Stimulated activated CD8-positive, alpha-beta memory T cell treated with anti-CD3 and anti-CD28 coated beads, Interleukin-15, amount 100 ng/mL, for 48 hours (primary cell): ENCODE measurements at places on chromosomes 12 and 14.

- DNase-seq, result no peak
Measured at GRCh38 chr12:26694402-26694801, 138.6 kb downstream of the ITPR2 start.

DNA sequence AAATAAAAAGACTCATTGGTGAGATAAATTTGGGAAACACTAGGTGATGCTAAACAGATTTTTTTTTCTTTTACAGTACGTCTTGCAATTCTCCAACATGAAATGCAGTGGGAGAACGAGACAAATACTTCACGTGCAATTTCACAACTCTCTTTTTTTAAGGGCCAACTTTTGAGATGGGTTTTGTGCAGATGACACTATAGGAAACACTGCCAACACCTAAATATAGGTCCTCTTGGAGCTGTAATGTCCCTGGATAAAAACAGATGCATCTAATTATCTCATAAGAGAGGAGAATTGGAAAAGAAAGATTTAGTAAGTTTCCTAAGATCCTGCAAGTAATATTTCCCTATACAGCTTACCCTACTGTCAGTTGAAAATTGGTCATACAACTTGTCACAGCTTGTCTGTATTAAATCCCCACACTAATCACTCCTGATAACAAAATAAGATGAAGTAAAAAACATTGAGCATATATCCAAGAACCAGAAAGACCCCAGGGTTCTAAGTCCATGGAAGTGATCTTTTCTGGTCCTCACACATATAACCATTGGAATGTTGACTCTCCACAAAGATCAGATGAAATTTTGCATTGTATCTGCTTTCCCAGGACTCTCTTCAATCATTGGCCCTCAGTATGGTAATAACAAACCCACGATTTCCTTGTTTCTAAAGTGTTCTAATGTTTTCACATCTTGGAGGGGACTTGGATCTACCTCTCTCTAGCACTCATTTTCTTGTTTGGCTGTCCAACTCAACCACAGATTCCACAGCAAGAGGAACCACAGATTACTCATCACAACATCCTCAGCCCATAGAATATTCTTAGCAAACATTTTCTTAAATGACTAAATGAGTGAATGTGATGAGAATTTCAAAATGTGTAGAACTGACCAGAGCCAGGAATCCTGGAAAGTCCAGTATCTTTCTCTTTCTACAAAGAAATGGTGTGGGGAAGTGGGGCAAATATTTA lies 769.4 kb upstream of the USP15 start:
- no peak for DNase-seq

DNA sequence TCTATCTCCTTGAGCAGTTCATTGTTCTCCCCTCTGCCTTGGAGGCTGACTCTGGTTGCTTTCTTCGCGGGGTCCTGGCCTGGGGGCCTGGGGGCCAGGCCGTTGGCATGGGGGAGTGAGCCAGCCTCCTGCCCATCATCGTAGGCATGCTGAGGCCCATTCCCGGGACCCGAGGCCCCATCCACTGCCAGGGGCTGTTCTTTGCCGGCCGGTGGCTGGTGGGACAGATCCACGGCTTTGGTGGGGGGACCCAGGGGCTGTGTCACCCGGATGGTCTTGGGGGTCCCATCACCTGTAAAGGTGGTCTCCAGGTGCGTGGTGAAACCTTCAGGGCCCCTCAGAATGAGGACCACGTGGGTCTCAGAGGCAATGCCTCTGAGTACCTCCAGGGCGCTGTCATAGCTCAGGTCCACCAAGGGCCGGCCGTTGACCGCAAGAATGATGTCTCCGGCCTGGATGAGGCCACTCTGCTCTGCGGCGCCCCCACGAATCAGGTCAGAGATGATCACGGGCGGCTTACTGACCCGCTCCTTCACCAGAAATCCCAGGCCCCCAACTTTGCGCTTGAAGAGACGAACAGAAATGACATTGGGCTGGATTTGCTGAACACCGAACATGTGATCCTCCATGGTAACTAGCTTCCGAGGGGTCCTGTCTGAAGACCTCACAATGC lies 30.8 kb downstream of the NOS1 start:
- DNase-seq, result no peak

- no peak for DNase-seq
Measured at GRCh38 chr12:53423597-53423996, at the start of gene AMHR2. Gene AMHR2, plus strand, starts transcription at chr12:53423855. Its CDS starts 80 bp downstream, at chr12:53423935.

GRCh38 chr14:104394409-104394851 lies 185.1 kb upstream of the C14orf180 start:
- no peak for DNase-seq

GRCh38 chr14:77084985-77085384 lies 13.1 kb upstream of the CIPC start:
- DNase-seq, result no peak

DNA sequence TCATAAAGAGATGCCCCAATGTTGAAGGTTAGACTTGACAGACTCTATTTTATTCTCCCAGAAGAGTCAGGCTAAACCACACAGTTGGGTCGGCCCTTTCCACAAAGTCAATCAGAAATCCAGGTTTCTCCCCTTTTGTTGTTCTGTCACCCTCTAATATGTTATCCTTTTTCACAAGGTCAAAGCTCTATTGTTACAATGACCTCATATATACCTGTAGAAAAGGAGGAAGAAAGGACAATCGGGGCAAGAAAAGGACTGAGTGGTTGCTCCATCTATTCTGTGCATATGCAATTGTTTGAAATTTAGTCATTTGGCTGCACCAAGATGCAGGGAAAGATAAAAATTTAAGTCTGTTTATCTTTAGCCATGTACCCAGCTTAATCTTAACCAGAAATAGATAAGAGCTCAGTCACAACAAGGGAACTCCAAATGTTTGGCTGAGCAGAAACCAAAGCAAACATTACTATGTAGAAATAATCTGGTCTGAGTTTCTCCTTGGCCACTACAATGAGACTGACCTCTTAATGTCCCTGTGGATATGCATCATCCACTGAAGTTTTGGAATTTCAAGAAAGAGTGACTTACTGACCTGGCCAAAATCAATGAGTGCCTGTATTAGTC lies 503.7 kb downstream of the GALC start:
- no peak for DNase-seq
